Right lobe of liver (tissue), 6 donors: ENCODE measurements at places on chromosomes 5 and 9. TPM values are rescaled to one million over a fixed set of nuclear protein-coding genes. Genes with fewer than 3 reads are reported as not detected.

GRCh38 chr9:72958485-72959281 is 5.8 kb upstream of the ALDH1A1 start:
- peak; percentile 57 for DNase-seq

DNA sequence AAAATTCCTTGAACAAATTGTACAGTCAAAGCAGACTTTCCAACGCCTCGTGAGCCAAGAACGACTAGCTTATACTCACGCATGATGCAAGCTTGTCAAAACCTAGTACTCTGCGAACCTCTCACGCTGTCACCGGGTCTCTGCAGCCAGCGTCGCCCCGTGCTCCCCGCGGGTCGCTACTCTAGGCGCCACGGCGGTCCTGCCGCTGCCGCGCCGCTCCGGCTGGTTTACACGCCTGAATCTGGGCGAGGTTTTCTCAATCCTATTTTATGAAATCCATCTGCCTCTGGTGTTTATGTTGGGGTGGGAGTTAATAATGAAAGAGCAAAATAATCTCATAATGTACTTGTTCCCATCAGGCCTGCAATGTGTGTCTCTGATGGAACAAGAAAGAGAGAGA is 90.9 kb downstream of the SV2C start:
- DNase-seq: no peak

- DNase-seq: no peak
Observed at GRCh38 chr5:36704131-36704530, 97.7 kb downstream of the SLC1A3 start.

GRCh38 chr5:35753500-35753899 is 103.2 kb upstream of the IL7R start:
- no peak for DNase-seq

- DNase-seq: no peak
Observed at GRCh38 chr9:111902391-111903139, 6.0 kb downstream of the UGCG start.

DNA sequence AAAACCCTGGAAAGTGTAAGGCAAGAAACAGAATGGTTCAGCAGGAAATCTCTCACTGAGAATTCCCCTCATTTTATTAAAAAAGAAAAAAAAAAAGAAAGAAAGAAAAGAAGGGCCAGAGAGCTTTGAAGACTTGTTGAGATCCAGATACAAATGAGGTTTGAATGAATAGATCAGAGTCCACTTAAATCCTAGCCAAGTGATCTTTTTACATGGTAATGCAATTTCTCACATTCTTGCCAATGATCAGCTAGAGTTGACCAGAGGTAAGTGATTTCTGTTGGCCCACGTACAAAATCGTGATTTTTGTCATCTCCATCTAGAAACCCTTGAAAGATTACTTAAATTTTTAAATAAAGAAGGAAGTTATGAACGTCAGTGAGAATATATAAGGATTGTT is 261.5 kb upstream of the PCSK5 start:
- DNase-seq: no peak

- DNase-seq: peak; percentile 18
Observed at GRCh38 chr5:177319913-177320588, 8.4 kb upstream of the MXD3 start.

GRCh38 chr5:170746075-170746960 is 37.2 kb upstream of the GABRP start:
- no peak for DNase-seq

DNA sequence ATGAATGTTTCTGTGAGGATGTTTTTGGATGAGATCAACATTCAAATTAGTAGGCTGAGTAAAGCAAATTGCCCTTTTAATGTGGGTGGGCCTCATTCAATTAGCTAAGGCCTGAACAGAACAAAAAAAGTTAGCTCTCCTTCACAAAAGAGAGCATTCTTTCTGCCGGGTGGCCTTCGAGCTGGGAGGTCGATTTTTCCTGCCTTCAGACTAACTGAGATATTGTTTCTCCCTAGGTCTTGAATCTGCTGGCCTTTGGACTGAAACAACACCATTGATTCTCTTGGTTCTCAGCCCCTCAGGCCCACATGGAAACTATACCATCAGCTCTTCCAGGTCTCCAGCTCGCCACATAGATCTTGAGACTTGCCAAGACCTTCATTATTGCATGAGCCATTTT is 29.1 kb upstream of the FREM1 start:
- DNase-seq: no peak

- no peak for DNase-seq
Observed at GRCh38 chr9:128771094-128771721, 519 bp downstream of the ZER1 start.

- no peak for DNase-seq
Observed at GRCh38 chr9:26656003-26656870, 236.4 kb downstream of the CAAP1 start.

GRCh38 chr9:126646162-126646561 is 32.4 kb downstream of the LMX1B start:
- DNase-seq: no peak

DNA sequence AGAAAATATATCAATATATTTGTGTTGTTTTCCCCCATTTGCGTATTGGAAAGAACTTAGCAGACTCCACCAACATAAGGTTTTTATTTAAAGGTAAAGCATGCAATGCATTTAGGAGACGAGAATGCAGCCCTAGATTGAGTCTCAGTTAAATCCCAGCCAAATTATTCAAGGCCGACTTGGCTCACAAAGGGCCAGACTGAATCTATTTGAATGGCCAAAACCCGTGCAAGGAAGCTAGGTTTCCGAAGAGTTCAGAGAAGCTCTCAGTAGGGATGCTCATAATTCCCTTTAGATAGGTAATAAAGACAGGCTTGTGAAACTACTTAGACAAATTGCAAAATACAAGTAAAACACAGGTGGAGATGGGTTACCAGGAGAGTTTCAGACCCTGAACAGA is 520.3 kb downstream of the CDH9 start:
- no peak for DNase-seq

GRCh38 chr5:63145167-63145566 is 566.5 kb downstream of the LRRC70 start:
- DNase-seq: peak; percentile 39

DNA sequence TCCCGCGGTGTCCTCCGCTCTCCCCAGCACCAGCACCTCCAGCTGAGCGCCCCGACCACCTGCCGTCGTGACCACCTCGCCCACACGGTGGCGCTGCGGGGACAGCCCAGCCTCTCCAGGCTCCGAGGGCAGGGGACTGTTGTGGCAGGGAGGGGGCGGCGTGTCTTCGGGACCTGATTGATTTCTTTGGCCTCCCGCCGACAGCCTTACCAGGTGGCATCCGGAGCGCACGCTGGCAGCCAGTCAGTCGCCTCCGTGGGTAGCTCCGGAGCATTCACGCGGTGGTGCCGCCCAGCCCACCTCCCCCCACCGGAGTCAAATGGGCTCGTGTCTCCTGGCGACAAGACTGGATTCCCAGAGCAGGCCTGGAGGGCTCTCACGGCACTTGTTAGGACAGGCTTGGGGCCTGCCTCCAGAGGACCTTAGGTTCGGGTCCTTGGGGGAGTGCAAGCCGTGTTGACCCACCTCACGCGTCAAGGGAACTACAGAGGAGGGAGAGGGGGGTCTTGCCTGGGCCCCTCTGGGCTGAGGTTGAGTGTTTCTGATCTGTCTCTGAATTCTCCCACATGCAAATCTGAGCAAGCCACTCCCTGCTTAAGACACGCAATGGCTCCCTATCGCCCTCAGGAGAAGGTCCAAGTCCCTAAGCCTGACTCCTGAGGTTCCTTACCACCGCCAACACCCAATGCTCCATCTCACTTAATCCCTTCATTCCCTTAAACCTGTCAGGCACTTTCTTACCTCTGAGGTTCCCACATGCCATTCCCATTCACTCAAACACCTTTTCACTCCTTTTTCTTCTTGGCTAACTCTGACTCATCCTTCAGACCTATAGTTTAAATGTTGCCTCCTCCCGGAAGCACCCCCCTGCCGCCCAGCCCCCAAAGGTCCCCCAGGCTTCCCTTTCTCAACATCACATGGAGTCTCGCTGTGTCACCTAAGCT is 51.2 kb upstream of the GGTA1 start:
- DNase-seq: peak; percentile 83

DNA sequence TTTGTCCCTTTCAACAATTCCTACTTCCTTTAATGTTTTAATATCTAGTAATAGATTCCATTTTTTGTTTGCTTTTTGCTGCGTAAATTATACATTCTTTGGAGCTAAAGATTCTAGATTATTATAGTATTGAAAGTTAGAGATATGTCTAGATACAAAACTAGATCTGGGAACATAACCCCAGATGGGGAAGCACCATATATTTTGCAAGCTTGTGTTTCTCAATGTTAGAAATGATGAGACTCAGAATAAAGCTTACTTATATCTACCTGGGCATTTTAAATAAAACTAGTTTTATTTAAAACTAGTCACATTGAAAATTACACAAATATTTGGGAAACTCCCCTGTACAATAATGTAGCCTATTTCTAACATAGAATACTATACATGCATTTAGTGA is 32.2 kb downstream of the TRIO start:
- DNase-seq: no peak

- DNase-seq: no peak
Observed at GRCh38 chr9:5089737-5090136, 95.7 kb downstream of the INSL6 start.

DNA sequence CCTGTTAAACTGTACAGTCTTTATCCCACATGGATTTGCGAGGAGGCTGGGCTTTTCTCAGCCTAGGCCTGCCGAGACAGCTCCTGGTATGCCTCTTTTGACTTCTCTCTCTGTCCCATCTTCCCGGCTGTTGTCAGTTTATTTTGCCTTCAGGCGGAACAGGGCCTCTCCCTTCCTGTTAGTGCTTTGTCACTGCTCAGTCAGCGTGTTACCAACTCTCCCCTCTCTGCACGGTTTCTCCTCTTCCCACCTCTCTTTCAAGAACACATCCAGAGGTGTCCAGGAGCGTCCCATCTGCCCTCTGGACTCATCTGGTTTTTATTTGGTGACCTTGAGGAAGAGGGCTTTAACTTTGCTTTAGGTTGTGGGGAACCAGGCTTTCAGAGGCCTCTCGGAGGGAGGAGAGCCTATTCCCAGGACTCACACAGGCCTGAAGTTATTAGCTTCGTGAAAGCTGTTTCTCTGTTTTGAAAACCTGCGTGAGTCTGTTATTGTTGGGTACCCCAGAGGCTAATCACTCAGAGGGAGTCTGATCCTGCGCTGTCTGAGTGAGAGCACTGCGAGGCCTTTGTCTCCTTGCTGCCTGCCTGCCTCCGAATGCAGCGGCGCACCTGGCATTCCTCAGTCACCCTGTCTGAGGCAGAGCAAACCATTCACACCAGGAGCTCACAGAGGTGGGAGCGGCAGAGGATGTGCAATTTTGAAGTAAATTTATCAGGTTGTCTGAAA is 234.4 kb upstream of the MPDZ start:
- DNase-seq: no peak

GRCh38 chr5:55022450-55022849 is 1.6 kb upstream of the GZMK start:
- DNase-seq: no peak

GRCh38 chr5:124522992-124523391 is 223.4 kb downstream of the ZNF608 start:
- no peak for DNase-seq

DNA sequence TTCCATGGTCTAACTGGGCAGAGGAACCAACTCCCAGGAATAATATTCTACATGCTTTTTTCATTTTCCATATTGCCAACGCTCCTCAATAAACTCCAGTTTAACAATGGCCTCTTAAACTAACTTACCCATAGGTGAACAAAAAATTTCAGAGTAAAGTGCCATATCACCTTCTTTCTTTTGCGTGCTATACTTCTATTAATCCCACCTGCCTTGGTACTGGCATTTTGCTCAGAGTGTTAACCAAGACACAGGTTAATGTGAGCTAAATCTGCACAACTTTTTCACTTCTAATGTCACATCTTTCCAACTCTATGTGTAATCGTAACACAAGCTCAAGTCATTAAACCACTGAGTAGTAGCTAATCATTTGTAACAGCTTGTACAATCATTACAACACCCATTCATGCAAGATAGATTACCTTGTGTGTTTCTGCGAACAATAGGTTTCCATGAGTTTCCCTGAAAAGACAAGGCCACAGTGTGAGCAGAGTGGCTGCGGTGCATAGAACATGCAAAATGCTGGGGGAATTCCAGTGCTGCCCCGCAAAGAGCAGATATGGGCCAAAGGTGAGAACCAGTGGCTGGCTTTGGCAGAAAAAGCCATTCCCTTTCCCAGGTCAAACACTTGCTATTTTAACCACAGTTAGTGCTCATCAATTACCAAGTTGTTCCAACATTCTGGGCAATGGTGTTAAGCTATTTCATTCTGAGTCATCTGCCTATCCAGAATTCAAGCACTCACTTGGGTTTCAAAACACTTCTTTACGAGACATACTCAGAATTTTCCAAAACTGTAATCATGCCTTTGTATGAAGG is 42.8 kb downstream of the TIMD4 start:
- no peak for DNase-seq

The SPDL1 gene
- total RNA-seq: 2.3 TPM

The SLC6A19 gene
- 0.93 TPM for total RNA-seq

The MAST4 gene
- 9.4 TPM for total RNA-seq

The CLIC3 gene
- total RNA-seq: not detected

The ACSL6 gene
- 4.8 TPM for total RNA-seq

The SOX30 gene
- 0.07 TPM for total RNA-seq

The ANKDD1B gene
- total RNA-seq: 0.17 TPM

The NRG2 gene
- total RNA-seq: 0.07 TPM

The SH3RF2 gene
- 3.5 TPM for total RNA-seq

The SLC2A8 gene
- total RNA-seq: 20.3 TPM

The SLCO6A1 gene
- total RNA-seq: not detected

The OLFM1 gene
- total RNA-seq: 1.2 TPM

The PCDHGA7 gene
- 0.37 TPM for total RNA-seq

The TNC gene
- total RNA-seq: 2.2 TPM
